ENCODE measurements at places on chromosomes 3 and 15. TPM values are rescaled to one million over a fixed set of nuclear protein-coding genes. Genes with fewer than 3 reads are reported as not detected.

DNA sequence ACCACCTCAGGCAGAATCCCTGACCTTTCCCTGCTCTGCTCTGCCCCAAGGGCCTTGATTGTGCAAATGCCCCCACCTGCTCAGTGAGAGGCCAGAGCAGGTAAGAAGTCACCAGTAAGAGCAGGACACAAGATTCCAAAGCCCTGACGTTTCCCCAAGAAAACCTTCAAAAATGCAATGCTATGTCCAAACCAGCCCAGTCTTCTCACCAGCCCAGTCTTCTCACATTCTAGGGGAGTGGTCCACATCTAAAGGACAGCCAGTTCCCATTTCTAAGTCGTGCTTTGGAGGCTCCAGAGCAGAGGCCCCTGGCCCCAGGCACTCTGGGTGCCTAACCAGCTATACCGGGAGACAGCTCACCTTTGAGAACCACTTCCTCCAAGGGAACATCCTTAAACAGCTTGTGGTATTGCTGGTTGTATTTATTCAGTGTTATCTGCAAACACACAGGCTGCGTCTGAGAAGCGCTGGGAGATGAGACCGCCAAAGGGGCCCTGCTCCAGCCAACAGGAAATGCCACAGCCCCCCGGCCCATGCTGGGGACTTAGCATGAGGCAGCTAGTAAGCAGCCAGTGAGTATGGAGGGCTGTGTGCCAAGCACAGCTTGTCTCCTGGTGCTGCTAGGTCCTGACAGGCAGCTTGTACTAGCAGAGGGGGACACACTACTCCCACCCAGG lies 29.3 kb downstream of the GRAMD2A start:
- H3K27ac ChIP-seq: no peak overlapping the region
- DNase-seq: no peak
- H3K4me3 ChIP-seq: no peak overlapping the region
- no peaks in the 10 kb centered on the region for H3K36me3 ChIP-seq
- H3K27me3 ChIP-seq: no peaks in the 10 kb centered on the region
- H3K4me1 ChIP-seq: no peaks in the 10 kb centered on the region

GRCh38 chr3:166360720-166361119 lies 523.5 kb upstream of the BCHE start:
- no peaks in the 10 kb centered on the region for H3K27me3 ChIP-seq
- DNase-seq: no peak
- H3K36me3 ChIP-seq: no peaks in the 10 kb centered on the region
- H3K4me1 ChIP-seq: no peaks in the 10 kb centered on the region
- no peak overlapping the region for H3K27ac ChIP-seq

DNA sequence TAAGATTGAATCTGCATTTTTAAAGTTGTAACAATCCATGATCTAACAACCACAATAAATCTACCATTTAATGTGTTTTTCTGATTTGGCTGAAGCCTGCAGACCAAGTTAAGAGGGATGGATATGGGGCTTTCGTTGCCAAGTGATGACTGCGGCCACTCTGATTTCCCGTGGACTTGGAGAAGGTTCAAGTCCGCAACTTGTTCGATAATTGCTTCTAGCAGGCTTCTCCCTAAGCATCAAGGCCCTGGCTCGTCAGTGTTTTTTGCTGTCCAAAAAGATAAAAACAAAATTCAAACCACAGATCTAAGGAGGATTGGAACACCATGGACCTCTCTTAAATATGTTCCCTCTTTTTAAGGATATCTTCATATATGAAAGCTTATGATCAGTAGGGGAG lies 256.6 kb downstream of the CNTN3 start:
- no peak for DNase-seq
- no peaks in the 10 kb centered on the region for H3K36me3 ChIP-seq
- H3K4me1 ChIP-seq: no peaks in the 10 kb centered on the region
- no peak overlapping the region for H3K27ac ChIP-seq

Gene SUCNR1
- total RNA-seq: 0.21 TPM

- peak; percentile 13 for DNase-seq
- no peaks in the 10 kb centered on the region for H3K36me3 ChIP-seq
- H3K4me1 ChIP-seq: peaks cover 8% of the 10 kb centered on the region
- H3K27ac ChIP-seq: peak within 1 kb of the TSS; percentile 52
- H3K4me3 ChIP-seq: no peak within 1 kb of the TSS
Observed at GRCh38 chr3:42685363-42685881, at the start of gene KLHL40. TSS of gene KLHL40 (plus strand) at chr3:42685537. CDS start at chr3:42685619, 82 bp downstream.

- no peaks in the 10 kb centered on the region for H3K4me1 ChIP-seq
- H3K36me3 ChIP-seq: no peaks in the 10 kb centered on the region
- H3K27ac ChIP-seq: no peak overlapping the region
- DNase-seq: no peak
Observed at GRCh38 chr3:146554151-146554760, 9.8 kb upstream of the PLSCR1 start.

DNA sequence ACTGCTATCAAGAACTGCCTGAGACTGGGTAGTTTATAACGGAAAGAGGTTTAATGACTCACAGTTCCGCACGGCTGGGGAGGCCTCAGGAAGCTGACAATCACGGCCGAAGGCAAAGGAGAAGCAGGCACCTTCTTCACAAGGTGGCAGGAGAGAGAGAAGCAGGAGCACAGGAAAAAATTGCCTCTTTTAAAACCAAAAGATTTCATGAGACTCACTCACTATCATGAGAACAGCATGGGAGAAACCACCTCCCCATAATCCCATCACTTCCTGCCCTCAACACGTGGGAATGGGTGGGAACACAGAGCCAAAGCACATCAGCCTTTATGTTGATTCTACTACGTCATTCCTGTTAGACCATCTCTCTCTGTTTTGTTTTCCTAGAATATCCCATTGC lies 650.9 kb upstream of the SEMA6D start:
- no peaks in the 10 kb centered on the region for H3K27me3 ChIP-seq
- H3K36me3 ChIP-seq: no peaks in the 10 kb centered on the region
- no peak overlapping the region for H3K4me3 ChIP-seq
- no peak overlapping the region for H3K27ac ChIP-seq
- DNase-seq: no peak

- DNase-seq: no peak
- H3K4me1 ChIP-seq: no peaks in the 10 kb centered on the region
- H3K27ac ChIP-seq: no peak overlapping the region
Observed at GRCh38 chr3:52498137-52499054, 3.3 kb downstream of the STAB1 start.

Gene EPHA3
- total RNA-seq: 10.9 TPM

DNA sequence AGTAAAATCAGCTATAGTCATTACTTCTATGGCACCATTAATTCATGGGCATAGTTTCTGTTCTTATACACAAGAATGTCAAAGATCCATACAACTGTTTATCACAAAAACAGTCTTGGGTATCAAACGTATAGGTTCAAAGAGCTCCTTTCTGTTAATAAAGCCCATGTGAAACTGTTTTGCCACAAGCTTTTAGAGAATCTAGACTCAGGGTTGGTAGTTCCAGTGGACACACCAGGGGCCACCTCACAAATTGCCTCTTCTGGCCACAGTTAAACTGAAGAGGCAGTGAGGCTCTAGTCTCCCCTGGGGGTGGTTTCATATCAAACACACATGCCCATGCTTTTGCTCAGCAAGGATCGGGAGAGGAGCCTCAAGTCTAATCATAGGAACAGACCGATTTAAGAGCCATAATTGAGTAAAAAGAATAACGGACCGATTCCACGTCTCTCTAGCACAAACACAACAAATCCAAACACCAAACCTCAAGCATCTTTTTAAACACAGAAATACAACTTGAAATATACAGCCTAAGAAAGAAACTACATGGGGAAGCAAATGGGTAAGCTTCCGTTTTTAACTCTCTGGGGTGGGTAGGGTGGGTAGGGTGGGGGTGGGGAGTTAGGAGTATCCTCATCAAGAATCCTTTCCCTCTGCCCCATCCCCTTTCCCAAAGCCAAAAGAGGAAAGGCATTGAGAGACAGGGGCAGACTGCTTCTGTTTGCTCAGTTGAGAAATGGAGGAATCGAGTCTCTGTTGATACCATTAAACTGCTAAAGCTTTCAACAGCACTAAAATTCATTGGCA lies 443.3 kb downstream of the MAGI1 start:
- H3K4me1 ChIP-seq: peaks cover 3% of the 10 kb centered on the region
- no peaks in the 10 kb centered on the region for H3K36me3 ChIP-seq
- no peak overlapping the region for H3K4me3 ChIP-seq
- no peak for DNase-seq
- H3K27me3 ChIP-seq: no peaks in the 10 kb centered on the region

Gene MINAR1
- 0.43 TPM for total RNA-seq

Gene SLC2A2
- not detected for total RNA-seq

Gene LYZL4
- not detected for total RNA-seq

DNA sequence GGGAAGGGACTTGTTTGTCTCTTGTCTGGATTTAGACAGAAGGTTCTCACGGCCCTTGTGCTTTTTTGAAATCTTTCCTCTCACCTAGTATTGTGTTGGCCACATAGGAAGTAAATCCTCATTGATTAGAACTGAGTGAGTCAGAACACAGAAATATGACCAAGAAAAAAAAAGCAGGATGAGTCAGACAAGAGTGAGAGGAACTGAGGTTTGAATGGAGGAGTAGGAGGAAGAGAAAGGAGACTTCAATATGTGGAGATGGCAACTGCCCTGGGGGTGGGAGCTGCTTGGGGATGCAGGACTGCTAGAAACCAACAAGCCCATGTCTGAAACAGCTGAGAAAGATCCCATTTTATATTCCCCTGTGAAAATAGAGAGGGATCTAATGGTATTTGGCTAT lies 194.1 kb upstream of the ZBTB20 start:
- no peaks in the 10 kb centered on the region for H3K4me1 ChIP-seq
- no peak overlapping the region for H3K4me3 ChIP-seq
- H3K27me3 ChIP-seq: no peaks in the 10 kb centered on the region
- no peak for DNase-seq
- H3K27ac ChIP-seq: no peak overlapping the region
- no peaks in the 10 kb centered on the region for H3K36me3 ChIP-seq

Gene GOLGA8M
- 5.1 TPM for total RNA-seq

- DNase-seq: no peak
- H3K4me1 ChIP-seq: no peaks in the 10 kb centered on the region
- peak overlapping the region; percentile 52 for H3K27ac ChIP-seq
- H3K4me3 ChIP-seq: no peak overlapping the region
- H3K27me3 ChIP-seq: no peaks in the 10 kb centered on the region
Observed at GRCh38 chr3:140753865-140754754, 76.2 kb downstream of the TRIM42 start.

Gene GPR15
- total RNA-seq: not detected

Gene CMTM7
- 0.26 TPM for total RNA-seq

DNA sequence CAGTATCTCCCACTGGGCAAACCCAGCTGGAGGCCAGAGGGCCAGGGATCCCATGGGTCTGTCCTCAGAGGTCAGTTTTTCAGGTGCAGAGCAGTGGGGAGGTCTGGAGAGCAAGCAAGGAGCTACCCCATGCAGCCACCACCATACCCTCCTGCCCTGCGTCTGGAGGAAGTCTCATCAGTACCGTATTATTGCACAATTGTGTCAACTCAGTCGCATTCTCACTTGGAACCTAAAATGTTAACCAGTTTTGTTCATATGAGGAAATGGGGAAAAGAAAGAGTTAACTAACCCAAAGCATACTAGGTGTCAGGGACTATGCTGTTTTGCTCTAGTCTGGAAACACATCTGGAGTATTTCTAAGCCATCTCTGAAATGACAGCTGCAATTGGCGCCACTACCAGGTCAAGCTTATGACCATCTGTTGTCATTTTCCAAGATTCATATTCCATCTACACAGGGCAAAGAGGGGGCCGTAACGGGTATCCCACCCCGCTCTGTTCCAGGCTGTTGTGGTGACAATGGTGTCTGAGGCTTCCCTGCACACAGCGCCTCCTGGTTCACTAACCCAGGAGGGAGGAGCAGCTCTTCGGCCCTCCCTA lies 16.9 kb upstream of the APBA2 start:
- no peaks in the 10 kb centered on the region for H3K4me1 ChIP-seq
- no peak overlapping the region for H3K4me3 ChIP-seq
- DNase-seq: no peak
- no peaks in the 10 kb centered on the region for H3K27me3 ChIP-seq

DNA sequence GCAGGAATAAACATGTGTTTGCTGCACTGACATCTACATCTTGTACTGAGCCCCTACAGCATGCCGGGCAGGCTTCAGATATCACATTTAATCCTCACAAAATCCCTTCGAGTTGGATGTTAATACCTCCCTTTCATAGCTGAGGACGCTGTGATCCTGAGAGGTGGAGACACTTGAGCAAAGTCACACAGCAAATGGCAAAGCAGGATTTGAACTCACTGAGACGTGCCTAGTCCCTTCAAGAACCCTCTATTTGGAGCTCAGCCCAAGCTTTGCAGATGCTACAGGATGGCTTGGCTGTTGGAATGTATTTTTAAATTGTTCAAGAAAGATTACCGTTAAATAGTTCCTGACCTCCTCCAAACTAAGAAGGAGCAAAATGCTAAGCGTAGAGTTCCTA lies 64.6 kb upstream of the SLC6A6 start:
- H3K36me3 ChIP-seq: no peaks in the 10 kb centered on the region
- H3K4me3 ChIP-seq: no peak overlapping the region
- no peaks in the 10 kb centered on the region for H3K4me1 ChIP-seq
- H3K27me3 ChIP-seq: no peaks in the 10 kb centered on the region
- no peak overlapping the region for H3K27ac ChIP-seq

Gene DZIP1L
- total RNA-seq: 38.7 TPM

DNA sequence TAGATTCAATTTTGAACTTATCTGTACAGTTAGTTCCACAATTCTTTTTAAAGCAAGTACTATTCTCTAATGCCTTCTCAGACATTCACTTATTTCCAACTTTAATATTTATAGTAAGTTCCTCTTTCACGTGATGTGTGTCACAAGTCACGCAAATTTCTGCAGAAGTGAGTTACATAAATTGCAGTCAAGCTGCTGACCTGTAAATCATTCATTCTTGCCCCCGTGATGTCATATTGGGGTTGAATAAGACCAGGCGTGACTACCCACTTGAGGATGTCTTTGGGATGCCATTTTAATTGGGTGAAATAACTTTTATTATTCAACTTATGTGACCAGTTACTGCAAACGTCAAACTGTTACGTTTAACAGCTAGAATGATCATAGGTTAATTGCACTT lies 15.1 kb downstream of the PPARG start:
- DNase-seq: no peak
- H3K4me3 ChIP-seq: no peak overlapping the region
- H3K4me1 ChIP-seq: no peaks in the 10 kb centered on the region
- no peaks in the 10 kb centered on the region for H3K36me3 ChIP-seq

Gene CCR8
- total RNA-seq: not detected

- H3K36me3 ChIP-seq: no peaks in the 10 kb centered on the region
- no peak overlapping the region for H3K27ac ChIP-seq
- DNase-seq: no peak
Observed at GRCh38 chr3:150210461-150211110, 197.5 kb upstream of the TSC22D2 start.

DNA sequence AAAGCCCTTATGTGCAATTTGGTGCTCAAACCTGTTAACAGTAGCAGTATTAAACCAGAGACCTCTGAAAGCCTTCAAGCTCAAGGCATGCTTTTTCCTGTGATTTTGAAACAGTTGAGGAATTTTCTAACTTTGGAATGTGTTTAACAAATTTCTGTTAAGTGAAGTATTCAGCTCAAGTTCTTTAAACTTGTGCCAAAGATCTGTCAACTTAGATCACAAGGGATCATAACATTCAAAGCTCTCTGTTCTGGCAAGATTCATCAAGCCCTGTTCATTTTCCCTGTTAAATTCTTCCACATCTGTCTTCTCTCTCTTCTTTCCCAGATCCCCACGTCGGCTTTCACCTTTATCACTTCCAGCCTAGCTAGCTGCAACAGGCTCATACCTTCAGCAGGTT lies 28.8 kb upstream of the RYK start:
- H3K27ac ChIP-seq: no peak overlapping the region
- H3K4me3 ChIP-seq: no peak overlapping the region
- H3K36me3 ChIP-seq: no peaks in the 10 kb centered on the region

Gene TUSC7
- total RNA-seq: not detected

- H3K27me3 ChIP-seq: no peaks in the 10 kb centered on the region
- H3K4me3 ChIP-seq: no peak overlapping the region
- no peak overlapping the region for H3K27ac ChIP-seq
- H3K4me1 ChIP-seq: no peaks in the 10 kb centered on the region
Observed at GRCh38 chr15:91711384-91712033, 142.0 kb upstream of the SLCO3A1 start.

Gene CCDC51
- 2.6 TPM for total RNA-seq

Data from uterus (tissue), 4 donors.